ENCODE measurements at places on chromosomes 6 and 20.

GRCh38 chr6:20367743-20368485 lies 33.8 kb upstream of the E2F3 start:
- no peak for DNase-seq

DNA sequence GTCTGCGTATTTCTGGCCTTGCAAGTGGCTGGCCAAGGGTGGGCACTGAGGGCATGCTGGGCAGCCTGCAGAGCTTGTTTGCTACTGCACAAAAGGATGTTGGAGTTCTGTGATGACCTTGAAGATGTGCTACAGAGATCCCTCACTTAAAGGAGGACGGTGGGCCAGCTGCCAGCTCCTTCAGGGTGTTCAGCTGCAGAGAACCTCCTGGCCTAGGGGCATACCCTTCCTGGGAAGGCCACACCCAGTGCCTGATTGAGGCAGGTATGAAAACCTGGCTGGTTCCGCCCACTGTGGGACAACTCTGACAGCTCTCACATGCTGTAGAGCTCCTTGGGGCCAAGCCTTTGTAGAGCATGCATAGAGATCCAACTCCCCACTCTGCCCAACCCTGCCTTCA lies 3.0 kb upstream of the KCNK17 start:
- DNase-seq: no peak

DNA sequence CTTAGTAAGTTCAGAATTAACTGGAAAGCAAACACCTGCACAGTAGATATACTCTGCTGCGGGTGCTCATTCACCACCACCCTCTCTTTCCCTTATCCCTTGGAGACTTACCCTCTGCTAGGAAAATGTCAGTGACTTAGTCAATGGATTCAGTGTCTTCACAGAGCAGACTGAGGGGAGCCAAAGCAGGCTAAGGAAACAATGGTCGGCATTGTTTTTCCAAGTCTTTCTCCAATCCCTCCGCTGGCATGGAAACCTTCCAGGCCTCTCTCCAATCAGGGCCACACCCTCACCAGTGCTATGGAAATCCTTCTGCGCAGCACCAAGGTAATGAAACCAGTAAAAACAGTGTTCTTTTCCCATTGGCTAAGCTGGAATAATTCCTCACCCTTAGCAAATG lies 531.2 kb downstream of the TFAP2B start:
- no peak for DNase-seq

DNA sequence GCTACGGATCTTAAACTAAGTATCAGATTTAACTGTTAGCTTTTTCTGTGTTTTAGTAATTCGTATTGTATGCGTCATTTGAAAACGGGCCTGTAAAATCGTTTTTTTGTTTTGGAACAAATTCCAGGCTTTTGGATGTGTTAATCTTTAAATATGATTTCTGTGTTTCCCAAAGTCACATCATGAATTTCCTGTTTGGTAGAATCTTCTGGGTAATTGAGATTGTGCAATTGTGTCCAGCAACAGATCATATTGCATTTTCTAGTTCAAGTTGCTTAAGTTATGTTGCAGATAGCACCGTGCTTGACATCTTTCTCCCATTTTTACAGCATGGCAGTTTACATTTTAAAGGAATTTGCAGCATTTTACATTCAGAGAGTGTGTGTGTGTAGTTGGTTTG lies 1.9 kb downstream of the MAPK14 start:
- no peak for DNase-seq

- no peak for DNase-seq
Measured at GRCh38 chr6:106823058-106823457, 151.5 kb downstream of the CD24 start.

GRCh38 chr6:79628466-79629288 lies 2.5 kb upstream of the SH3BGRL2 start:
- DNase-seq: no peak

DNA sequence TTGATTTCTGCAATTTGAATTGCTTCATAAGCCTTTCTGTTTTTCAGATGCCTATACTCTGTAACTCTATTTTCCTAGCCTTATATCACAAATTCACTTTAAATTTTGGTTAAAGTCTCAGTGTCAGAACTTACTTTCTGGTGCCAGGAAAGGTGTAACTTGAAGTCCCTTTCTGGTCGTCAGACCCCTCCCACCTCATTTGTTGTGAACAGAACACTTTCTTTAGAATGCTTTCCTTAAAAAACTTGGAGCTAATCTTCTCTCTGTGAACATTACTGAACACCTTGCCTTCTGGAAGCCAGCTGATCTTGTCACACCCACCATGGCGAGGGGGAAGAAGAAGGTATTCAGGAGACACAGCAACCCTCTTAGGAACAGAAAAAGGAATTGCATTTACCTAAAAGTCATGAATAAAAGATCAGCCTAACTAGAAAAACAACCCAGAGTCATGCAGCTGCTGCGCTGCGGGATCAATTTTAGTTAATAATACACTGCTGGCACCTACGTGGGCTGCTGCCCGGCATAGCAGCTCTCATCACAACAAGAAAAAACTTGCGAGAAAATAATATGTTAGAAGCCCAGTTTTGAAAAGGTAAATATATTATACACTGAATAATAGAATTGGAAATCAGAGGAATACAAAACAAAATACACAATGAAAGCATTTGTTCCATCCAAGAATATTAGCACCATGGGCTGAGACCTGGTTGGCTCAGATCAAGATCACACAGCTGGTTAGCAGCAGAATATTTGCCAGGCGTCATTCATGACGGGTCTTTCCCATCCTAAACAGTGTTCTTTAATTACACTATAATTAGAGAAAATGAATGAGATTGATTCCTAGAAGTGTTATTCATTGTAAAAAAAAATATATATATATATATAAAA lies 5.8 kb upstream of the FAM217A start:
- DNase-seq: no peak

GRCh38 chr20:16036331-16036730 lies 536.9 kb downstream of the KIF16B start:
- no peak for DNase-seq

- no peak for DNase-seq
Measured at GRCh38 chr6:91730710-91731109, 1143.8 kb upstream of the MAP3K7 start.

DNA sequence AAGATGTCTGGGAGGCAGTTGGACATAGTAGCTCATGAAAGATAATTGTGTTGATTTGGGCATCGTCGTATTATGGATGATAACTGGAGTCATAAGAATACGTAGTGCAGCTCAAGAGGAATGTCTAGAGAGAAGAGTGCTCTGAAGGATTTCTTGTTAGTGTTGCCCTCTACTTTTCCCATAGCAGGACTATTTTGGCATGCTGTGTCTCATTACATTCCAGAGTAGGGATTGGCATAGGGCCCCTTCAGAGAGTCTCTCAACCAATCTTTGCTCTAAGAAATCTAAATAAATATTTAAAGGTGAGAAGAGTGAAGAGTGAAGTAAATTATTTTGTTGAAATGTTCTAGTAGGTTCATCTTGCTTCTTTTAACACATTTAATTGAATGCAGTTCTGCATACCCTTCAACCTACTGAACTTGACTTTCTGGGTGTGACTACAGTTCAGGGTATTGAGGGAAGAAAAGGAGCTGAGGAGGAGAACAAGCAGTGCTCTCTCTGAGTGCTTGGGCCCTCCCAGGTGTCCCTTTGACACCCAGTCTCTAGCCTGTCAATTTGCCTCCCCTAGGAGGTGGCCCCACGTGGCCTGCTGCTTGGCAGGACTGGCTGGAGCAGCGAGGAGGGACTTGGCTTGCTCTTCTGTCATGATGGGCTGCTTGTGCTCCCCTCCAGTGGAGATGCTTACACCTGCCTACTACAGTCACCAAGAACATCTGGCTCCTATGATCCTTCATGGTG lies 33.3 kb downstream of the SOBP start:
- no peak for DNase-seq

DNA sequence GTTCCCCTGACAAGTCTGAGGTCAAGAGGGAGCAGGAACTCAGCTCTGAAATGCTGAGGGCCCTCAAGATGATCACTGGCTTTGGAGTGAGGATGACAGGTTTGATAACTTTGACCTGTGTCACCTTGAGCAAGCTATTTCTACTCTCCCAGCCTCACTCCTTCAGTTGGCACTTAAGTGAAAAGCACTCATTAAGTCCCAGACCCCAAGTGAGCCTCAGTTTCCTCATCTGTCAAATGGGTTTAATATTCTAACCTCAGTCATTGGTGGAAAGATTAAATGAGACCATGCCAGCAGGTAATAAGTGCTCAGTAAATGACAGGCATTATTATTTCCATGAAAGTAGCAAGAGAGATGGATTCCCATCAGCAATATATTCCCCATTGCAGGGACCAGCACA lies 14.0 kb downstream of the DEFB132 start:
- DNase-seq: no peak

DNA sequence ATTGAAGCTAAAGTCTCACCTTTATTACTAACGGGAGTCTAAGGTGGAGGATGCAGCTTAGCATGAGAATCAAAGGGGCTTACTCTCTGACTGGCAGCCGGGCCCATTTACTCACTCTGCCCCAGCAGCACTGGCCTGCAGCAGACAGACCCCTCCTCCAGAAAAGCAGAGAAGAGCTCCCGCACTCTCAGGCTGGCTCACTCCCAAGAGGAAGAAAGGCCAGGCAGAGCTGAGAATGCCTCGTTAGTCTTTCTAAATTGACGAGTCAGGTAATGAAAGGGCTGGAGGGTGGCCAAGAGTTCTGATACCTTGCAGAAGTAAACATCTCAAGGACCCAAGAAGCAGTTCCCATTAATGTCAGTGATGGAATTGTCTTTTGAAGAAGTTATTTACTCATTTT lies 44.5 kb upstream of the IL20RA start:
- DNase-seq: no peak

DNA sequence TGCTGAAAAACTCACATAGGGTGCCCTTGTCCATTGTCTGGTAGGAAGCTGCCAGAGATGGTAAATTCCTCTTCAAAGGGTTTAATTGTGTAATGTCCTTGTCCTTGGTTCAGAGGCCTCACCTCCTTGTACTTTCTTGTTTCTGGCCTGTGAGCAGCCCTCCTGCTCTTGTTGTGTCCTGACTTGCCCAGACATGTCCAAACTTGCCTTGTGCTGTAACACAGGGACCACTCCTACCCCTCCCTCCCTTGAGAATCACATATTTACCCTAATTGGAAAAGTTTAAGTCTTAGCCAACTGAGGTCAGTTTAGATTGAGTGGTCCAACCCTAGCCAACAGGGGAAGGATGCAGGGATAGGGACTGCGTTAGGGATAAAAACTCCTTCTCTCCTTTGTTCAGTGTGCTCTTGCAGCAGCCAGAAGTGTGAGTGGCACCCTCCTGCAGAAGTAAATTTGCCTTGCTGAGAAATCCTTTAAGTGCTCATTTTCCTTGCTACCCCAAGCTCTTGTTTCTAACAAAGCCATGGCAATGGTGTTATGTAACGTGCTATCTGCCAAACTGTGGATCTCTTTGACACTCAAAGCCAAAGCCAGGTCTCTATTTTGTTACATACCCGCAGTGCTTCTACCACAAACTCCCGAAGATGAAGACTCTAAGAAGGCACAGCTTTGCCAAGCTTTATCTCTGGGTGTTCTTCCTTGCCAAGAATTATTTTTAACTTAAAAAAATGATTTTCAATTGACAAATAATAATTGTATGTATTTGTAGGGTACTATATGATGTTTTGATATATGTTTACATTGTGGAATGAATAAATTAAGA lies 414.5 kb downstream of the ESR1 start:
- DNase-seq: no peak

- DNase-seq: no peak
Measured at GRCh38 chr20:47502271-47503239, 868 bp downstream of the NCOA3 start.

GRCh38 chr6:47362857-47363461 lies 53.3 kb upstream of the TNFRSF21 start:
- no peak for DNase-seq

- DNase-seq: no peak
Measured at GRCh38 chr6:99426451-99426757, 1.3 kb upstream of the PNISR start.

DNA sequence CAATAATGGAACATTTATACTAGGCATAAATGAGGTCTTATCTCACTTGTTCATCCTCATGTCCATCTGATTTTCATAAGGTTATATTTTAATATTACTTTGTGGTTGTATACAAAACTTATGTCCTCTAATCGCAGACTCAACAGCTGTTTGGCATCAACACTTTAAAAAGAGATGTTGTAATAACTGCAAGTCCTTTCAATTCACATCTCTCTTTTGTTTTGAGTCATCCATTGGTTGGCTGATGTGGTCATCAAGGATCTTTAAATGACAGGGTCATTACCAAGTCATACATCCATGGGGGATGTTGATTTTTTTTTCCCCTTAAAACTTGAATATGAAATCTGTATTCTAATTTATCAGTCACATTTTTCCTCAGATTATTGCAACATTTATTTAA lies 299.4 kb upstream of the NRSN1 start:
- DNase-seq: no peak

- DNase-seq: no peak
Measured at GRCh38 chr20:52001999-52002666, 189.4 kb downstream of the ZFP64 start.

- DNase-seq: no peak
Measured at GRCh38 chr20:17137692-17138091, 89.1 kb upstream of the PCSK2 start.

GRCh38 chr6:53888931-53889330 lies 94.1 kb downstream of the LRRC1 start:
- DNase-seq: no peak

GRCh38 chr20:34829191-34829590 lies 3.7 kb upstream of the NCOA6 start:
- DNase-seq: no peak

GRCh38 chr6:167311286-167311685 lies 13.6 kb upstream of the TTLL2 start:
- no peak for DNase-seq

DNA sequence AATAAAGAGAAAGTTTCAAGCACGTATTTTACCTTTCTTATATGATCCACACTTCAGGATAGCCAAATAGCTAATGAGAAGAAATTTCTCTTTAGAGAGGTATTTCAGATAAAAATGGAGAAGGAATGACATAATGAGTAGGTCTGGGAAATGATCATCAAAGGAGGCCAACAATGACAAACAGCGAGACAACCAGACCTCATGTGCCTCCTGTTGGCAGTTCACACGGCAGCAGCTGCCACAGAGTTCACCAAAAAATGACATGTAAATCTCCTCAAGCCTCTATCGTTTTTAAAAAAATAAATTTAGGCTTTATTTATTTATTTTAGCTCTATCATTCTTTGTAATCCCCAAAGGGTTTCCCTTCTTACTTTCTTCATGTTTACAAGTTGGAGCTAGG lies 47.7 kb downstream of the SLC2A12 start:
- no peak for DNase-seq

Measured in smooth muscle cell of the brain vasculature (primary cell).